ENCODE measurements at places on chromosomes 2 and 18. TPM values are rescaled to one million over a fixed set of nuclear protein-coding genes. Genes with fewer than 3 reads are reported as not detected.
A peak's percentile ranks its signal among the peaks of the same experiment; 100 is the strongest.

FOXI3 gene
- total RNA-seq, result not detected

ST6GAL2 gene
- not detected for total RNA-seq

SULT6B1 gene
- total RNA-seq, result not detected

RALBP1 gene
- total RNA-seq, result 38.0 TPM

DNA sequence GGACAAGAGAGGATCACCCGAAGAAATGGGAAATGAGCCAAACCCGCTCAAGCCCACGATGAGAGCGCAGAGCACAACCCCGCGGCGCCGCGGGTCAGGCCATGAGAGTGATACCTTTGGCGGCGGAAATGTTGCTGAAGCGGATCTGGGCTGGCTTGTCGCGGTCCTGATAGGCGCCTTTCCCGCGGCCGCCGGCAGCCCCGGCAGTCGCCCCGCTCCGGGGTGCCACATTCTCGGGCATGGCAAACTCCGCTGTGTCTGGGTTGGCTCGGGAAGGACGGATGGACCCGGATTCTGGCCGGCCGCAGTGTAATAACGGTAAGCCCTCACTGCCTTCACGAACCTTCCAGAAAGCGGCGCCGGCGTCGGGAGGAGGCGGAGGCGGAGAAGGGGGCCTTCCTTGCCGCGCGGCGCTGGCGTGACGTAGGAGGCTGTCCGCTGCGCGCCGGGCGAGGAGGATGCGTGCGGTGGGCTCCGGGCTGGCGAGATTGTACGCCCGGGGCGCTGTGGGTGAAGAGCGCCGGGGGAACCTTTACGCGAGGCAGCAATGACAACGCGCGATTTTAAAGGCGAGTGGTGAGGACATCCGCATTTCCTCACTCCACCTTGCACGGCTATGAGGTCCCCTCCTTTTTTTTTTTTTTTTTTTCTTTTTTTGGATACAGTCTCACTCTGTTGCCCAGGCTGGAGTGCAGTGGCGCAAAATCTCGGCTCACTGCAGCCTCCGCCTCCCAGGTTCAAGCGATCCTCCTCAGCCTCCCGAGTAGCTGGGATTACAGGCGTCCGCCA lies at the start of gene CCT4:
Gene CCT4, minus strand, starts transcription at position 390 of the 789 bp plus-strand sequence. Its CDS starts 149 bp downstream, at position 241.
- H3K27me3 ChIP-seq, result no peaks in the 10 kb centered on the region
- peaks cover 19% of the 10 kb centered on the region for H3K36me3 ChIP-seq

GRCh38 chr2:168167511-168168263 lies 79.7 kb downstream of the STK39 start:
- DNase-seq, result no peak
- H3K36me3 ChIP-seq, result peaks cover 5% of the 10 kb centered on the region
- H3K27me3 ChIP-seq, result no peaks in the 10 kb centered on the region
- H3K4me3 ChIP-seq, result no peak overlapping the region

DNA sequence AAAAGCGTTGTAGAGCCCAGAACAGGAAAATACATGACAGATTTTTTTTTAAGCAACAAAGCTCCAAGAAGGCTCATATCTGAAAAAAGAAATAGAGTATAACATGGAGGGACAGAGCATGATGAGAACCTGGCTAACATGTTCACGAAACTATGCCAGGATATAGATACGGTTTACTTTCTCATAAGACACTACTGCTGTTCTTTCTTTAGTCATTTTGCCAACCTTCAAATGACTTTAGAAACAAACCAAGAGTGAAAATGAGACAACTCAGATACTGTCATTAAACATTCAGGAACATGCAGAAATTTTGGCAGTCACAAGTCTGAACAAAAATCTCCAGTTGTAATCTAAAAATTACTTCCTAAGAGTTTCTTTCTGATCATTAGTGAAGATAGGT lies 14.3 kb downstream of the LPIN2 start:
- H3K4me1 ChIP-seq, result peaks cover 6% of the 10 kb centered on the region
- no peak overlapping the region for H3K4me3 ChIP-seq
- H3K27ac ChIP-seq, result no peak overlapping the region
- DNase-seq, result no peak
- H3K36me3 ChIP-seq, result peaks cover 4% of the 10 kb centered on the region

GRCh38 chr2:239609607-239610310 lies 208.9 kb upstream of the HDAC4 start:
- no peak overlapping the region for H3K27ac ChIP-seq
- H3K4me3 ChIP-seq, result no peak overlapping the region
- no peaks in the 10 kb centered on the region for H3K4me1 ChIP-seq
- no peak for DNase-seq

- peaks cover 8% of the 10 kb centered on the region for H3K4me1 ChIP-seq
- no peak overlapping the region for H3K27ac ChIP-seq
- H3K36me3 ChIP-seq, result no peaks in the 10 kb centered on the region
- H3K27me3 ChIP-seq, result no peaks in the 10 kb centered on the region
- no peak overlapping the region for H3K4me3 ChIP-seq
These were observed 15.7 kb downstream of the PROKR1 start for GRCh38 chr2:68659081-68659480.

DNA sequence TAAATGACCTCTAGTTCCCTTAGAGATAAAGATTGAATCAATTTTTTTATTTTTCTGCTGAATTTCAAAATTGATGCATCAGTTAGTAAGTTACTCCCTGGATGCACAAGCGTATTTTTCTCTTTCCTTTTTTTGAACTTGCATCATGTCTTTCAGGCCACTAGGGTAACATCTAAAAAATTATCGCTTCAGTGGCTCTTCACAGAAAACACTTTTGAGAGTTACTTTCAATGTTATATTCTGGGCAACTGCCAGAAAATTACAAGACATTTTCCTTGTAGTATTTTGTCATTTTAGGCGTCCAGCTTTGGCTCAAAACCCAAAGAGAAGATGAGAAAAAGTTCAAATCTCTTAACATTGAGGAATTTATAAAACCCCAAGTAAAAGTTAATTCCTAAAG lies 59.8 kb downstream of the DSEL start:
- H3K4me1 ChIP-seq, result no peaks in the 10 kb centered on the region
- H3K27ac ChIP-seq, result no peak overlapping the region
- H3K36me3 ChIP-seq, result no peaks in the 10 kb centered on the region
- DNase-seq, result no peak

DNA sequence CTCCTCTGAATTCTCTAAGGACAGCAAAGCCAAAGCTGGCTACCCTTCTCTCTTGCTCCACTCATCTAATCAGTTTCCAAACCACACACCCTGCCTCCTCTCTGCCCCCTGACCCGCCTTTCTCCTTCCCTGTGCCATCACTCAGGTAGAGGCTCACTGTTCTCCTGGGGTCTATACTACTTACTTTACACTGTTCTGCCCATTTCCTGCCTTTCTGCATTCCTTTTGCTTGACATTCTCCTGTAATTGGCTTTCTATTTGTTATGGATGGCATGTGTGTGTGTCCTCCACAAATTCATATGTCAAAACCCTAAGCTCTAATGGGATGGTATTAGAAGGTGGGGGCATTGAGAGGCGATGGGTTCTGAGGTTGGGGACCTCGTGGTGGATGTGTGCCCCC lies 675.2 kb upstream of the ID2 start:
- no peaks in the 10 kb centered on the region for H3K27me3 ChIP-seq
- no peak overlapping the region for H3K4me3 ChIP-seq
- no peak for DNase-seq
- H3K36me3 ChIP-seq, result no peaks in the 10 kb centered on the region
- H3K4me1 ChIP-seq, result no peaks in the 10 kb centered on the region

DNA sequence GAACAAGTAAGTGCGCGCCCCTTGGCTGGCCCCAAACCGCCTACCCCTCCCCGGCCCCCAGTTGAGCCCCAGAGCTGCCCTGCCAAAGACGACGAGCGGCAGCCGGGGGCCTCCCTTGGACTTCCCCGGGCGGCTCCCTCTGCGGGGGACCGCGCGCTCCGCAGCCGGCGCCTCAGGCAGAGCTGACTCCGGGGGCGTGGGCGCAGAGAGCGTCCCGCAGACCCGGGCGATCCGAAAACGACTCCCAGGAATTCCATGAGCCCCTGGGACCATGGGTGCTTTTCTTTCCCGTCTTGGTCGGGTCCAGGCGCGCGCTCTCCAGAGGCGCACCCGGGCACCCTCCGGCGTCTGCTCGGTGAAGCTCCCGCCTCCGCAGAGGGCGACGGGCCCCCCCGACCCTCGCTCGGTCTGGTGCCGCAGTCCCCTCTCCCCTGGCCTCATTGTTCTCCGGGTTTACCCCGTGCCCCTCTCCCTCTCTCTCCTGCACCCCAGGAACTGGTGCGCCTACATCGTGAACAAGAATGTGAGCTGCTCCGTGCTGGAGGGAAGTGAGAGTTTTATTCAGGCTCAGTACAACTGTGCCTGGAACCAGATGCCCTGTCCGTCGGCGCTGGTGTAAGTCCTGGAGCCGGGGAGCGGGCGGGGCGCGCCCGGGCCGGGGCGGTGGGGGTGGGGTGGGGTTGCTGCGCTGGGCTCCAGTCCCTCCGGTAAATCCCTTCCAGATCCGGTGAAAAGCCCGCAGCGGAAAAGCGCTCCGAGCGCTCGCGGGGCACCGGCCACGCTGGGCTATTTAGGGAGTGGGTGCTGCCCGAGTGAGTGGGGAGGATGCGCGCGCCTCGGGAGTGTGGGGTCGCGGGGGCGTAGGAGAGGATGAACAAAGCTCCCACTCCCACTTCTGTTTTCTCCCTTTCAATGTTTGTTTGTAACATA lies 776 bp downstream of the EMILIN2 start:
- peak overlapping the region; percentile 55 for H3K4me3 ChIP-seq
- no peaks in the 10 kb centered on the region for H3K36me3 ChIP-seq
- DNase-seq, result peak; percentile 71
- no peaks in the 10 kb centered on the region for H3K27me3 ChIP-seq

Measured in B cell (primary cell).